Spleen (tissue), 13 donors: ENCODE measurements at places on chromosomes 3 and 15.

GRCh38 chr3:180959691-180960090 lies 29.8 kb downstream of the DNAJC19 start:
- no peak for DNase-seq

GRCh38 chr3:9198899-9199335 lies 50.5 kb downstream of the SRGAP3 start:
- no peak for DNase-seq

GRCh38 chr3:106275592-106275991 lies 406.8 kb upstream of the CBLB start:
- no peak for DNase-seq

GRCh38 chr15:47885920-47886319 lies 168.6 kb downstream of the SEMA6D start:
- DNase-seq = no peak

DNA sequence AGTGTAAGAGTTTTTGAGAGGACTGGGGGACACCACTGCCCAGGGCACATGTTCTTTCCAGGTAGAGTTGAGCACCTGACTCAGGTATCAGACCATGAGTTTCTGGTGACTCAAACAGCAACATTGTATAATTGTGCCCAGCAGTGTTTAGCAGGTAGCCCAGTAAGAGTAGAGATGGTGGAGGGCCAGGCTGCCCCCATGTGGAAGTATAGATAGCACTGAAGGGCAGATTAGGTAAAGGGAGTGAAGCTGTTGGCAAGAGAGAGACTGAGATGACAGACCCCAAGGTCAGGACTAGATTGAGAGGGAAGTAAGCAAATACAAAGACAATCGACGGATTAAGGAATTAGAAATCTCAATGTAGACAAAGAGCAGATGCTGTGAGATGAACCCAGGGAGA lies 74.6 kb downstream of the TRIM42 start:
- no peak for DNase-seq

GRCh38 chr15:25543196-25543595 lies 104.4 kb upstream of the UBE3A start:
- no peak for DNase-seq

GRCh38 chr3:173465112-173465511 lies 67.6 kb downstream of the NLGN1 start:
- DNase-seq = no peak

DNA sequence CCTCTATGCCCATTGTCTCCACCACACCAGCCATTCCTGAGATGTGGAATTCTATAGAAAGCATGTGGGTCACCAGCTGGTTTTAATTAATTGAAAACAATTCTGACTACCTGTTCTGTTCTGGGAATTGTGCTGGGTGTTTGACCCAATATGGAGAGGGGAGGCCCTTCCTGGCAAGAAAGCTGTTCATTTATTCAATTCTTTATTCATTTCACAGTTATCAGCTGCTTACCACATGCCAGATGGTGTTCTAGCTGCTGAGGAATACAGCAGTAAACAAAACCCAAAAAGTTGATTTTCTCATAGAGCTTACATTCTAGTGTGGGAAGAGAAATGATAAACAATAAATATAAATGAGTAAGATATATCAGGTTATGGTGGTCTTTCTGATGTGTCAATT lies 296.1 kb upstream of the RASGRP1 start:
- no peak for DNase-seq

GRCh38 chr3:196596355-196596754 lies 27.9 kb downstream of the FBXO45 start:
- DNase-seq = no peak
